HCT116 (cell line): ENCODE measurements at places on chromosomes 1 and 21. TPM values are rescaled to one million over a fixed set of nuclear protein-coding genes. Genes with fewer than 3 reads are reported as not detected.

GRCh38 chr1:41657679-41658295 lies 173.3 kb upstream of the EDN2 start:
- DNase-seq = no peak

- DNase-seq = no peak
Measured at GRCh38 chr1:172883844-172884243, 166.9 kb downstream of the TNFSF18 start.

DNA sequence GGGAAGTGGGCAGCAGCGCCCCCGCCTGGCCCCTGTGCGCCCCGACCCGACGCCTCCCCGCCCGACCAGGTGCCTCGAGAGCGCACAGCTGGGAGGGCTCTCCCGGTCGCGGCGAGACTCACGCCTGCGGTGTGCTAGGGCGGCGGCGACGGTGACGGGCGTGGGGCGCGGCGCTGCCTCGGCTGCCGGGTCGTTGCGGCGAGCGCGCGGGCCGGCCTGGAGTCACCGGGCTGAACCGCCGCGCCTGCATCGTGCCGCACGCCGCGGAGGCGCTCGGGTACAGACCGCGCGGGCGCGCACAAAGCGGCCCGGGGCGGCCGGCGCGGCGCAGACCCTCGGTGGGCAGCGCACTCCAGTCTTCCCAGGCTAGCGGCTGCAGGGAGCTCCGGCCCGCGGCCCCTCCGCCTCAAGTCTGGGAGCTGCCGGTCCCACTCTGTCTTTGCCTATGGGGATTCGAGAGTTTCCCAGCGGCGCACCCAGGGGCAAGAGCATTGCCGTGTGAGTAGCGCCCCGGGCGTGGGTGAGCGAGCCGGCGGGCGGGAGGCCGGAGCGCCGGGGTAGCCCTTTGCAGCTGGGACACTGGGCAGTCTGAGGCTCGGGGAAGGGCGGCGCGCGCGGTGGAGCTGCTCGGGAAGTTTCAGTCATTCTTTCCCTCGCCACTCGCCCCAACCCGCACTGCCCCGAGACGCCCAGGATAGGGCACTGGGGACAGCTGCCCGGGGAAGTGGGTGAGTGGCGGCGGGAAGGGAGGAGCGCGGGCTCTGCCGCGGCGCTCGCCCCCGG lies at the start of gene SLC35F3:
SLC35F3 (plus strand) TSS at position 44 of the 783 bp plus-strand sequence.
- peak; percentile 53 for DNase-seq

DNA sequence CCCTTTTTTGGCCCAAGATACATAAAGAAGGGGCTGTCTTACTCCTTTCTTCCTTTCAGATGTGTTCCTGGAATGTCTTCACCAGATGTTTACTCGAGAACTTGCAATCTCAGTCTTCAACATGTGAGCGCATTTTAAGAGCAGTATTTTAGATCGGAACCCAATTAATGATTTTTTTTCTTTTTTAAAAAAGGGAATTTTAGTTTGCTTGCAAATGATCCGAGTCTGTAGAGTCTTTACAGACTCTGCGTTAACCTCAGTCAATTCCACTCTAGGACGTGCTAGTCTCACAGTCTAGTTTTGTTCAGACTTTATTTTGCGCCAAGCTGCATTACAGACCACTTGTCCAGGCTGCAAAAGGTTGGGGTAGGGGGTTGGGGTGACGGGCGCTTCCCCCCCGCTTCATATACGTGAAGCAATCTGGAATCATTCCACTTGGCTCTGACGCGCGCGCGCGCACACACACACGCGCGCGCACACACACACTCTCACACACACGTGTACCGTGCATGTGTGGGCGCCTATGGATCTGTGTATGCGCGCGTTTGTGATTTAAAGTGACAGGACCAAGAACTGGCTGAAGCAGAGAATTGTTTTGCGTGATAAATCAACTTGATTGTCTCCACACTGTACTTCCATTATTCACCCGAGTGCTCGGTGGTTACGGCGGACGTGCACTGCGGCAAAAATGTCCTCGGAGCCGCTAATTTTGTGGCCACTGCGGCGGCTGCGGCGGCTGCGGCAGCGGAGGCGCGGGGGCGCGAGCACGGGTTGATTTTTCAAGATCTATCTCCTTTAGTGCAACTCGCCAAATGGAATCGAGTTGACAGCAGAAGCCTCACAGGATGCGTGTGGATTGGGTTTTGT lies 25.6 kb upstream of the NFIA start:
- peak; percentile 50 for DNase-seq

- DNase-seq = no peak
Measured at GRCh38 chr1:69524015-69524414, 43.7 kb upstream of the LRRC7 start.

- DNase-seq = no peak
Measured at GRCh38 chr1:29466258-29466657, 229.9 kb downstream of the PTPRU start.

GRCh38 chr1:17826165-17826488 lies 71.0 kb downstream of the ACTL8 start:
- DNase-seq = peak; percentile 8

DNA sequence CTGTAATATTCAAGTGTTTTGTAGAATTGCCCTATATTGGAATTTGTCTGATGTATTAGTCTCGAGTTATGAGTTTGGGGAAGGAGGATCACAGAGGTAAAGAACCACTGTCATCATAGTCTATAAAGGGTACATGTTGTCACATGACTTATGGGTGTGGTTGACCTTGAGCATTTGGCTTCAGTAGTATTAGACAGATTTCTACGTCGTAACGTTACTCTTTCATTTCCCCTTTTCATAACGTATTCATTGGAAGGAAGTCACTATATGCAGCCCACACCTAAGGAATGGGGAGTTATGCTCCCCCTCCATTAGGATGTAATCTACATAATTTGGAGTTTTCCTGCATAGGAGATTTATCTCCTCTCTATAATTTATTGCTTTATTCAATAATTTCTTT lies 110.1 kb upstream of the VAV3 start:
- no peak for DNase-seq

DNA sequence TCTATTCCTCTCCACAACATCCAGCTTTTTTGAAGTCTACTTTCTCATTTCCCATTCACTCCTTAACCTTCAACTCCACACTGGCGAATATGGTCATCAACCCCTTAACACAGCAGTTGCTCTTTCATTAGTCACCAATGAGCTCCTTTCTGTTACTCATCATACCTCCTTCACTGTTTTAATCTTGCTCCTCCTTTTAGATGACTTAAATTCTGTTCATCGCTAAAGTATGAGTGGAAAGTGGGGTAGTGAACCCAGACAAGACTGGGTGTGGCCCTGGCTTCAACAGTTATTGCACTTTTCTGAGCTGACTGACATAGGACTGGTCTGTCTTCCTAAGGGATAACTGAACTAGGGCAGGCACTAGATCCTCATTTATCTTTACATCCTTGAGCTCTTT lies 51.3 kb downstream of the AKT3 start:
- peak; percentile 3 for DNase-seq

- no peak for DNase-seq
Measured at GRCh38 chr1:82503822-82504221, 703.1 kb downstream of the ADGRL2 start.

GRCh38 chr1:39141925-39142324 lies 62.6 kb upstream of the MACF1 start:
- DNase-seq = no peak

GRCh38 chr1:44831516-44831915 lies 11.5 kb downstream of the PTCH2 start:
- no peak for DNase-seq

- DNase-seq = no peak
Measured at GRCh38 chr1:243465081-243465480, 209.2 kb downstream of the SDCCAG8 start.

GRCh38 chr1:174017231-174017970 lies 4.8 kb downstream of the RC3H1 start:
- no peak for DNase-seq

GRCh38 chr1:65435987-65436386 lies 15.5 kb downstream of the LEPR start:
- no peak for DNase-seq

- DNase-seq = no peak
Measured at GRCh38 chr1:42033629-42034028, 114.9 kb upstream of the HIVEP3 start.

- DNase-seq = no peak
Measured at GRCh38 chr1:2953688-2954285, 67.5 kb upstream of the ACTRT2 start.

GRCh38 chr1:201970334-201971159 lies 11.9 kb upstream of the RNPEP start:
- DNase-seq = no peak

GRCh38 chr1:38990386-38990737 lies 714 bp upstream of the AKIRIN1 start:
- DNase-seq = no peak

GRCh38 chr1:88980870-88981269 lies 11.6 kb downstream of the KYAT3 start:
- DNase-seq = no peak

DNA sequence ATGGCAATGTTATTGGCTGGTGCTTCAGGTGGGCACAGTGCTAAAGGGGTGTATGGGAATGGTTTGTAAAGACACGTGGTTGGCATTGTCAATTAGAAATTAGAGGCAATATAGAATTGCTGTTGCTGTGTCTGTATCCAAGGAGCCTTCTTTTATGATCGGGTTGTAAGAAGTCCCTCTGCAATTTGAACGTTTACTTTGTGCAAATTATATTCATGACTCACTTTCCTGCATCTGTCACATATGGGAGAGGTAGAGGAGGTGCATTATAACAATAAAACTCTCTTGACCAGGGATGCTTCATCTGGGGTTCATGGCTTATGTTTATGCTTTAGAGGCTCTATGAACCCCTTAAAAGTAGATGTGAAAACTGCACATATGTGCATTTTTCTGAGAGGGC lies 130.4 kb upstream of the DNAH14 start:
- no peak for DNase-seq

DNA sequence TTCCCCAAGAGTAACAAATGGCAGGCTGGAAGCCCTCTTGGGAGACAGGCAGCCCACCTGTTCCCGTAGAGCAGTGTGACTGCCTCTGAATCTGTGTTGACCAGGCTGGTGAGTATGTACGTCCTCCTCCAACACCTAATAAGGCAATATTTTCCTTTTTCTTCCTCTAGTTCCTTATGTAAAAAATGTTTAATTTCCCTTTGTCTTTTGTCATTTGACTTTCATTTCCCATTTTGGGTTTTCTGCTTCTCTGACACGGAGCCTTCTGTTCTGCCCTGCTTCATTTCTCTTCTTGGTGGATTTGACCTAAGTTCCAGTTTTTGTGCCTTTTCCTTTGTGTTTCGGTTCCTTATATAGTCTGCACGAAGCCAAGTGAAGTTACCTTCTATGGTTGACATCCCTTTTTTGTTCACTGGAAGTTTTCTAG lies 65.8 kb upstream of the ATF3 start:
- DNase-seq = no peak

DNA sequence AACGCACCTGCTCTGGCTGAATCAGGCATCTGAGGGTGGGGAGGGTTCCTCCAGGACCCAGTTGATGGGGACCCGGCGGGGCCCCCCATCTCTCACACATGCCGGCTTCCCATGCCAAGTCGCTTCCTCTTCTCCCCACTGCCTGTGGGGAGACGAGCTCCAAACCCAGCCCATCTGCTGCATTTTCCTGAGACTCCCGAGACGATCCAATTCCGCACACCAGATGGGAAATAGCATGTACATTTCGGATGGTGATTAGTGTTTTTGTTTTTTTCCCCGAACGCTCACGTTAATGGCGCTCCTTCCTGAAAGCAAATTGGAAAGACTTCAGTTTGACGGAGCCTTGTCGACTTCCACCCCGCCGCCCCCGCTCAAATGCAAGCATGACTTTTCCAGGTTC lies 13.2 kb upstream of the GRIK3 start:
- no peak for DNase-seq

DNA sequence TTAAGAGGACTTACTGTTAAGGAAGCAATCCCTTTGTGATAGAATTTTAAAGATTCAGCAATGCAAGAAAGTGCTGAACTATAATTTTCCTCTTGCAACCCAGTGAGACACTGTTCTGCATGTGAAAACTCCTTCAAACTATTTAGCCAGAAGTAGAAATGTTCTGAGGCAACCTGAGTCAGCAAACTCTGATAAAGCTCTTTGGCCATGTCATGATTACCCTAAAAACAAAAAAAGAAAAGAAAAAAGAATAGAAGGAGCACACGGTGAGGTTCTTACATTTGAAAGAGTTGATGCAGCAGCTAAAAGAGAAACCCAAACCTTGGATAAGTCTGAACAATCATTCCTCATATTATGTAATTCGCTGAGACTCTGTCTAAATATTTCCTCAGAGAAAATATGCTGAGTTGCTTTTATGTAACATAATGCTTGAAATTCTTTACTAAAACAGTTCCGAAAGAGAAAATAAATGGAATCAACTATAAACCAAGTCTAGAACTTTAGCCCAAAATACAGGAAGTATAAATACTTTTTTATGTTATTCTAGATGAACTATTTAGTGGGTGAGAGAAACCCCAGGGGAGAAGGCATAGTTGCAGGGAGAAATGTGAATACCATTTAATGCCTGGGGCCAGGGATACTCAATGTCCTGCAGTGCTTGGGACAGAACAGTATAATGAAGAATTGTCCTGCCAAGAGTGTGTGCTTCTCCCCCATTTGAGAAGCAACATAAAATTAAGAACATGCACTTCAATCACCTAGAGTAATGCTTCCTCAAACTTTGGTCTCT lies 60.0 kb downstream of the INTS7 start:
- DNase-seq = no peak

ZSWIM5 gene
- total RNA-seq = 1.1 TPM

NBPF6 gene
- not detected for total RNA-seq

KIAA1614 gene
- total RNA-seq = 0.25 TPM

PLA2G2F gene
- 0.12 TPM for total RNA-seq

BMP8B gene
- 9.5 TPM for total RNA-seq

HCRTR1 gene
- not detected for total RNA-seq

CD5L gene
- total RNA-seq = not detected

BSND gene
- not detected for total RNA-seq

CASQ2 gene
- not detected for total RNA-seq

LCE3D gene
- total RNA-seq = not detected

IL20 gene
- total RNA-seq = not detected

CFHR4 gene
- total RNA-seq = not detected
